ENCODE measurements at places on chromosomes 2 and 18. TPM values are rescaled to one million over a fixed set of nuclear protein-coding genes. Genes with fewer than 3 reads are reported as not detected.

DNA sequence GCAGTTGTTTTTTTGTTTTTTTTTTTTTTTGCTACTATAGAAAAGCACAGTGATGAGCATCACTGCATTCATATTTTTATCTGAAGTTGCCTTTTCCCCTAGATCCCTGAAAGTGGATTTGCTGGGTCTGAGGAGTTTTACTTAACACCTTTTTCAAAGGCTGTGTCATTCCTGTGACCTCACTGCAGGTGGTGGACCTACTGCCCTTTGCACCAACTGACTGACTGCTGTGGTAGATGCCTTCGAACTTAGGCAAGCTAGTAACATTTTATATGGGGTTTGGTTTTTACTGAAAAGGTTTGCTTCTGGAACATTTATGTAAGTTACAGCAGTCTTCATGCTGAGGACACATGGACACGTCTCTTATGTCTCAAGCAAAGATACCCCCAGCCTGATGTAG is 36.2 kb downstream of the SPTBN1 start:
- H3K4me3 ChIP-seq, result no peak overlapping the region
- no peaks in the 10 kb centered on the region for H3K4me1 ChIP-seq
- no peak for DNase-seq
- H3K27me3 ChIP-seq, result peaks cover 26% of the 10 kb centered on the region
- no peaks in the 10 kb centered on the region for H3K36me3 ChIP-seq

DNA sequence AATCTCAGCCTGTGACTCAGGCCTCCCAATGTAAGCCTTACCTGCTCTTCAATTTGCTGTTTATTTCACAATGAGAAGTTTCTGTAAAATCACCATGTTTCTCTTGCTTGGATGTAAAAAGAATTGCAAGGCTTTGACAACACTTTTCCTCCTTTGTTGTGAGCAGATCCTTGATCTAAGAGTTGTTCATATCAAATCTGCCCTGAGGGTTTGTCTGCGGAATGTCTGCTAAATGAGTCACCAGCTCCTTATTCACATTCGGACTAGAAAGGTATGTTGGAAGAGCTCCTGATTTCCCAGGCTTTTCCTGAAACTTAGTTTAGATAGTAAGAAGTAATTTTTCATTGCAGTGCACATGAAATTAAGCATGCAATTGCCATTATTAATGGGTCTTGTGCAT is 268.2 kb upstream of the TCF4 start:
- no peak for DNase-seq
- no peaks in the 10 kb centered on the region for H3K4me1 ChIP-seq
- H3K36me3 ChIP-seq, result no peaks in the 10 kb centered on the region

GRCh38 chr2:133312038-133312729 is 256.1 kb downstream of the NCKAP5 start:
- H3K27ac ChIP-seq, result no peak overlapping the region
- H3K36me3 ChIP-seq, result no peaks in the 10 kb centered on the region
- no peaks in the 10 kb centered on the region for H3K27me3 ChIP-seq
- no peak overlapping the region for H3K4me3 ChIP-seq

DNA sequence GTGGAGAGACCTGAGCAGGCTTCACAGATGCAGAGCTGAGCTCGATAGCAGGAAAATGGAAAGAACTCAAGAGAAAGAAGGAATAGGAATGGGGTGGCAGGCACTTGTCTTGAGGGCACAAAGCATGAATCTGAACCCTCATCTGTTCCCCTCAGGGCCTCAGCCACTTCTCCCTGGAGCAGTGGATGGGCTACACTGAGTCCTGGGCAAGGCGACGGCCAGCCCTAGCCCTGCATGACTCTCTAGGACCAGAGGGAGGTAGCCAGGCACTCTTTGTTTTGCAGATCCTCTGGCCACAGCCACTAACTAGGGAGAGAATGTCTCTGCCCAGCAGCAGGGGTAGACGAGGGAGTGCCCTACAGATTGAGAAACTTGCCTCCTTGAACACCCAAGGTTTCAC is 3.4 kb upstream of the TEX51 start:
- peaks cover 1% of the 10 kb centered on the region for H3K27me3 ChIP-seq
- H3K36me3 ChIP-seq, result no peaks in the 10 kb centered on the region
- no peak for DNase-seq

DNA sequence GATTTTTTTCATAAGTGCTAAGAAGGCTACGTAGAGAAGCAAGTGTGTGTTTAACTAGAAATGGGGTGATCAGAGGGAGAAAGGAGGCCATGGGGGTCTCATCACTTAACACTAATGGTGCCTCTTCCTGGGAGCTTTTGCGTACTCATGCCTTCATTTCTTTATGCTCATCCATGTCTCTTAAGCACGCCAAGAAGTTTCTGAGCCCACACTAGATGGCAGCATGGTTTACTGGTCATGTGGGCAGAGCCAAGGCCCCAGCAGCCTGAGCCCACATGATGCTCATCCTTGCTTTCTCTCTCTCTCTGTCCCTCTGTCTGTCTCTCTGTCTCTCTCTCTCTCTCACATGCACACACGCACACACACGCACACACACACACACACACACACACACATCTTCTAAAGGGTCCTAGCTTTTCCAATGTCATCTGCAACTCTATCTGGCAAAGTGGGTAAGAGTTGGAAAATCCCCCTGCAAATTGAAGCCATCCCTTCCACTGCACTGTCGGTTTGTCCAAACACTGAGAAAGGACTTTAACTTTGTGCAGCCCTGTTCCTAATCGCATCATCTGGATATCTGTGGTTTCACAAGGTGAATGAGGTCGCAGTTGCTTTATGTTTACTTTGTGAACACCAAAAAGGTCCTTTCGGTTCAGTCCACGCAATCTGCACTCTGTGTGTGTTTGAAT is 137.1 kb upstream of the CCDC68 start:
- H3K27ac ChIP-seq, result no peak overlapping the region
- DNase-seq, result no peak
- H3K4me1 ChIP-seq, result no peaks in the 10 kb centered on the region

The GALNT3 gene
- total RNA-seq, result 28.0 TPM
